ENCODE measurements at places on chromosomes 11 and 22.

GRCh38 chr11:92423115-92424034, 198.8 kb downstream of the FAT3 start:
- DNase-seq: no peak

DNA sequence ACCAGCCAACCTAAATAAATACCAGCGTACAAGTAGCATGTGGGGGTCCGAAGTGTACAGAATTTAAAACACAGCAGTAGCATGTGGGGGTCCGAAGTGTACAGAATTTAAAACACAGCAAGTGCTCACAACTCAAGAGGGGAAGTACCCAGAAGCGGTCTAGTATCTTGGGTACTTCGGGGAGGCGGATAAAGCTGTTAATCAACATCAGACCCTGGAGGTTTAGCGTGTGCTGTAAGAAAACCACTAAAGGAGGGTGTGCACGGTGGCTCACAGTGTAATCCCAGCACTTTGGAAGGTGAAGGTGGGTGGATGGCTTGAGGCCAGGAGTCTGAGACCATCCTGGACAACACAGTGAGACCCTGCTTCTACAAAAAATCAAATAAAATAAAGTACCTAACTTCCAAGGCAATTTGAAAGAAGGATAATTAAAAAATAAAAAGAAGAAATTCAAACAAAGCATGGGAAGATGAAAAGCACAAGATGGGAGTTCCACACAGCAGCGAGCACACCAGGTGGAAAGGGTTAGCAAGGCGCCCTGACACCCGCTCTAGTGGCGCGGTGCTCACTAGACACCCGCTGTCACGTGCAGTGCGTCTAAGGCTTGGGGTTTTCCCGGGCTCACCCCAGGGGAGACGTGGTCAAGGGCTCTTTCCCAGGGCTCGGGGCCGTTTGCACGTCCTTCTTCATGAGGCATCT, 35.0 kb upstream of the MOB2 start:
- no peak for DNase-seq

DNA sequence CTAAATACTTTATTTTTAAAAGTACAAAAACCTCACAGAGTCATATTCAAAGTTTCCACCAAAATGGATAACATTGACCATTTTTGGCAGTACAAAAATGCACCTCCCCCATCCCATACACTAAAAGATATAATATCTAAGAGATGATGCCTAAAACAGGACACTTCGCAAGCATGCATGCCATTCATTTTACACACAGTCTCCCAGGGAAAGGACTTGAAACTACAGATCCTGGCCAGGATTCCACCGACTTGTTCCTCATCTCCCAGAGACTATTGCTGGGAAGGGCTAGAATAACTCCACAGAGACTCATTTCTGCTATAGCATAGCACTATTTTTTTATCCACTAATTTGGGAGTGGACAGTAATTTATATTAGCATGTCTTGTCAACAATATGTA, 81.7 kb downstream of the MTNR1B start:
- DNase-seq: no peak

DNA sequence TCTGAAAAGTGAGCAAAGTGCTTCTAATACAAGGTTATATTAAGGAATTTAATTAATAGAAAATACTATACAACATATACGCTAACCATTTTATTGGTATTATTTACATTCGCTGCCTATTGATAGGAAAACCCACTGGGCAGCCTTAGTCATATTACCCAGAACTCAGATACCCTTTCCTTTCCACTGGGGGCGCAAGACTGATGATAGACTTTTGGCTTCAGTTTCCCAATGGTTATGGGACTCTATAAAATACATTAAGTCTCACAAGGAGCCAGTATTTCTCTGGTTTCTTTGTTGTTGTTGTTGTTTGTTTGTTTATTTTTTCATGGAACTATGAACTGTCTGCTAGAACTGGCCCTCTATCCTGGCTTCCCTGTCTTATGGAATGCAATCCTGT, 471.1 kb upstream of the KIRREL3 start:
- no peak for DNase-seq

DNA sequence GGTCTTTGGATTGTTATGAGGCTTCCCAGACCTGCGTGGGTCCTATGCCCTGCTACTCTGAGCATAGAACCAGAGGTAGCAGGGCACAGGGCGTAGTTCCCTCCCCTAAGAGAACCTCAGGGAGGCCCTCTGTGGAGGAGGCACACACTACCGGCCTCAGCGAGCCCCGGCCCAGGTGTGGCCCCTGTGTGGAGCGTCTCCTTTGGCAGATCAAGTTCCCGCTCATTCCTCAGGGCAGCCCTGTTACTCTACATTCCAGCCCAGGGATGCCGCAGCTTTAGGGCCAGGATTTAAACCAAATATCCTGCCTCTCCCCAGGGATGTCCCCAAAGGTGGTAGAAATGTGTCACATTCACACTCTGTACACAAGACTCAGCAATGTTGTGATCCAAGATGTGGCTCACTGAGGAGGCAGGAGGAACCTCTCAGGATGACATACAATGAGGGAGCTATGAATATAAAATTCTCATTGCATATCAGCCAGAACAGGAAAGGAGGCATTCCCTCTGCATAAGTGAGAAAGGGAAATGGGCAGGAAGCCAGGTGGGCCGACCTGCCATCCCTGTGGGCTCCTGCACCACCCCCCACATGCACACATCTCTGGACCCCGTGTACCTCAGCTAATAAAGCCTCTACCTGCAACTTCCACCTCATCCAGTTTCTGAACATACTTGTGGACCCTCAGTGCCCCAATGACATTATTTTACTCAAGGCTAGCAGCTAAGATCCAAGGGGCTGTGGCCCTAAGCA, 131.9 kb upstream of the TEAD1 start:
- DNase-seq: no peak

DNA sequence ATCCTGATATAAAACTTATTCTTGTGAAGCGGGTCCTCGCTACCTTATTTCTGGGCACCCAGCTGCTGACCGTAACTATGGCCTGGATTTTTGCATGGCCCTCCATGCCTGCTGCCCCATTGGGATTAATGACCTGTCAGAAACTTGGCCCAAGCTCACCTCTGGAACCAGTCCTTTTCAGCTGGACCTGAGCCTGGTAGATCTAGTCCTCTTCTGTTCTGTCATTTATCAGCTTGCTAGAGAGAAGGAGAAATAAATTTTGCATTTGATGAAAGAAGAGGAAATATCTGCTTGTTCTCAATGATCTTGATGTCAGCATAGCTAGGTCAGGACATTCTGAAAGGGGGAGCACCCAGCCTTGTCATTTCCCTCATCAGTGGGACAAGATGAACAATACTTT, 387.8 kb upstream of the LARGE1 start:
- DNase-seq: no peak

DNA sequence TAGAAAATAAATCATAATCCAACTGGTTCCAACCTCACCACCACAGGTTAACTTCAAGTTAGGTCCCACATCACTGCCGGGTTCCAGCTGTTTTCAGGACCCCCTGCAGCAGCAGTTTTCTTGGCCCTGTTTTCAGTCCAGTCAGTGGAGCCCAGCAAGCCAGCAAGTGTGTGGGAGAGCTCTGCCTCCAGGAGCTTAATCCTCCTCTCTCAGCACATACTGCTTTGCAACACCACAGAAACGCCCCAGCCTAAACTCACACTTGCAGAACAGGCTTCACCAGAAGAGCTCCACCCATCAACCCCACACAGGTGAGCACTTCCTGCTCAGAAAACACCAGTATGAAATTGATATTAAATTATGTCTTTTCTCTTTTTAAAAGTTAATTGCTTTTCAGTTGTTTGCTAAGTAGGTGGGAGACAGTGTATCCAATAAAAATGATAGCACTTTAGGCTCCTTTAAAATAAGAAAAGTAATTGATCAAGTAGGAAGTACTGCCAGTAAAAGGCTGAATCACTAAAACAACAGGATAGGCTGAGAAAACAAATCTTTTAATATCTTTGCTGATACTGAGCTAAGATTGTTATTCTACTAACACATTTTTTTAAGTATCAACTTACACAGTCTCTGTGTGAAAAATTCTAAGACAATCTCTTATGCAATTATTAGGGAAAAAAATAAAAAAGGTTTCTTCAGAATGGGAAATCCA, 81.5 kb upstream of the TP53AIP1 start:
- no peak for DNase-seq

GRCh38 chr11:59222464-59223060, 9.8 kb upstream of the MPEG1 start:
- DNase-seq: no peak

DNA sequence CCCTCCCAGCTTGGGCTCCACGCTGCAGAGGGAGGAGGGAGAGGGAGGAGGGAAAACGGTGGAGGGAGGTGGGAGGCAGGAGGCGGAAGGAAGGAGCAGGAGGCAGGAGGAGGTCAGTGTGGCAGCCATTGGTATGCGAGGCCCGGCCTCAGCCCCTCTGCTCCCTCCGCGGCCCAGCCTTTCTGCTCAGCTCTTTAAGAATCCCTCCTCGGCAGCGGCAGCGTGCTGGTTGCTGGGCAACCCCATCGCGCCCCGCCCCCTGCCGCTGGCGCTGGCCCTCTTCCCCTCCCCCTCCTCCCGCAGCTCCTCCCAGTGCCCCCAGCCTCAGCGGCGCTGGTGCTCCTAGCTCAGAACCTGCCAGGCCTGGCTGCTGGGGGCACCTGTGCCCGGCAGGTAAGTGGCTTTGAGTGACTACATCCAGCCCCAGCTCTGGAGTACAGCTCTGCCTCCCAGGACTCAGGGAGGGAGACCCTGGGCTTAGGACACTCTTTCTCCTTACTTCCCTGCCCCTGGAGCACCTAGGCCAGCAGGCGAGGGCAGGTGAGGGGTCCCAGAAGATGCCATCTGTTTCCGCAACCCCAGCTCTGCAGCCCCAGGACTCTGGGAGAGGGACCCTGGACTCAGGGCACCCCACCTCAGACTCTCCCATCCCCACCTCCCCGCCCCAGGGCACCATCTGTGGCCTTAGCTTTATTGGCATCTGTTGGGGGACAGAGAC, 7.2 kb upstream of the FLRT1 start:
- DNase-seq: no peak

DNA sequence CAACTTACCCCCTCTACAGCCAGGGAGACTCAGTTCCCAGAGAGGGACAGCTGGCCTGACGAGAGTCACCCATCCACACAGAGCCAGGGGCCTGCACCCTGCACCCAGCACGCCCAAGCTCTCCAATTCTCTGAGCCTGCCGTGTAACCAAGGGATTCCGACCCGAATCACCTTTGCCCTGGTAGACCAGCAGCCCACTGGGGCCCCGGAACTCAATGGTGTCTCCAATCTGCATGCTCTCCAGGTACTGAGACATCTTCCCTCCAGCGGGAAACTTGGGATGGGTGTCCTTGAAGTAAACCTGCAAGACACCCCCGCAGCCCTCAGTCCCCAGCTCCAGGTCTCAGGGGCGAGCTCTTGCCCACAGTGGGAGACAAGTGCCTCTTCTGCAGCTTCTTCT, 12.4 kb downstream of the ATP5MGL start:
- no peak for DNase-seq

DNA sequence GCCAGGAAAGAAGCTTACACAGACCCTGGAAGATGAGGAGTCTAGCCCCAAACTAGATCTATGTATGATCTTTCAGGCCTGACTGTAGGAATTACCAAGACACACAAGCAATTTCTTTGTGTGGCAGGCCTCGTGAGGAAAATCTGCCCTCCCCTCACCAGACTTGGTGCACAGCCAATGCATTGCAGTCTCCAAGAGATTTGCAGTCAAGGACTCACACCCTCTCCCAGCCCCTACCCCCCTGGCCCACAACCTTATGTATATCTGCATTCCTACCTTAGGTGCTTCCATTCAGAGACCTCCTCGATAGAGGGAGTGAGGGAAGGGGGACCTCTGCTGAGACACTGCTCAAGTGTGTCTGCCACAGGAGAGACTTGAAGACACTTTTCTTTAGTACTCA, 9.8 kb downstream of the OR8B12 start:
- no peak for DNase-seq

- DNase-seq: peak; percentile 24
Measured at GRCh38 chr11:126892756-126893155, 107.8 kb downstream of the KIRREL3 start.

DNA sequence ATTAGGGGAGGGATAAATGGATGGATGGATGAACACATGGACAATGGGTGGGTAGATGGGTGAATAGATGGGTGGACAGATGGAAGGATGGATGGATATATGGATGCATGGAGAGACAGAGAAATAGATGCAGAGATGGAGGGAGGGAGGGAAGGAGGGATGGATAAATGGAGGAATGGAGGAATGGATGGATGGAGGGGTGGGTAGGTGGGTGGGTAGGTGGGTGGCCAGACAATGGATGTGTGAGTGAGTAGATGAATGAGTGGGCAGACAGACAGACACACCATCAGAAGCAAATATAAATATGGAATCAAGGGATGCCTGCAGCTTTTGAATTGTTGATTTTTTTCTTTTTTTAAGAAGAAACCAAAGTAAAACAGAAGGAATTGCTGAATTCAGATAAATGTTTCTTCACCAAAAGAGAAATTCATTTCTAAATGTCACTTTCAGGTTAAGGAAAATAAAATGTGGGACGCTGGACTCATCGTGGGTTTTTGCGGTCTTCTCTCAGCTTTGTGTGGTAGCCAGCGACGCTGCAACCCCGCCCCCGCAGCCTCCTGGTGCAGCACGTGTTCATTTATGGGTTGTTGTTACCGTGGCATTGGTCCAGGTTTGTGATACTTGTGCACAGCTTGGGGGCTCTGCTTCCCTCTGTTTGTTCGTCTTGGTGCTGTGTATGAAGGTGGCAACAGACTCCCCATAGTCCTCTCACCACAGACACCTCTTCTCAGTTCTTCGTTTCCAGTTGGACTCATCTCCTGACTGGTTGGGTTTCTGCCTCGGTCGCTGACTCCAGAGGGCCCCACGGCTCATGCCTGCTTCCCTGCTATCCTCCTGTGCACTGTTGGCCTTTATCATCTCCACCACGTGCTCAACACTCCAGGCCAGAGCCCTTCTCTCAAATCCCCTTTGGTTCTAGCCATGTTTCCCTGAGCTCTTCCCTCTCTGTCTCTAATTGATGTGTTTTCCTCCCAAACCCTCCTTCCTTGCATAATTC, 76.4 kb downstream of the CDKN1C start:
- no peak for DNase-seq

DNA sequence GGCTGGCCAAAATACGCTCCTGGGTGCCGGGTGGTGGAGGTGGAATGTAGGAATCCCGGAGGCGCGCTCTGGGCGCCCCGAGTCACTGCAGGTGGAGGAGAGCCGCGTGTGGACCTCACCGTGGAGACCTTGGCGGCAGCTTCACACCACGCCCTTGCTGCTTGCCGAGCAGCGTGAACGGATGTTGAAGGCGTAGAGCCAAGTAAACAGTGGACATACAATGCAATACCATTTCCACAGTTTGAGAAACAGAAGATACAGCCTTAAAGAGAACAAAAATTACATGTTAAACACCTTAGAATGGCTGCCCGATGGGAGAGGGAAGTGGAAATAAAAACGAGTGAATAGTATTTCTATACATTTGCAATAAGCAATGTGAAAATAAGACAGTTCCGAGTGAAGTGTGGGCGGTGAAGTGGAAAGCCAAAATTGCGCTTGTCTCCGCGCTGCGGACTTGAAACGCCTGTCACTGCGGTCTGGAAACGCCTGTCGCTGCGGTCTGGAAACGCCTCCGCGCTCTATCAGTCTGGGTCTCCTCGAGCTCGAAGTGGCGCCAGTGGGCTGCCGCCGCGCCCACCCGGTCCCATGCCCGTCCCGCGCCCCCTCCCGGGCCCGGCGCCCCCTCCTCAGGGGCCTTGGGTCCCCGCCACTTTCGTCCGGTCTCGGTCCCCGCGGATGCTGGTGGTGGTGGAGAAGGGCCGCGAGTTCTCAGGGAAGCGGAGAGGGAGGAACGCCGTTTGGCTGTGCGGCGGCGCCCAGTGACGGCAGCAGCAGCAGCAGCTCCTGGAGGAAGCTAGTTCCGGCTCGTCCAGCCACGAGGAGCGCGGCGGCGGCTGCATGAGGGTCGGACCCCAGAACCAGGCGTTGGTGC, 1.6 kb downstream of the NCR3LG1 start:
- peak; percentile 36 for DNase-seq

GRCh38 chr11:116881143-116881542, 43.7 kb upstream of the APOA1 start:
- DNase-seq: peak; percentile 44

Measured in NCI-H2107 (cell line).